Fibroblast of skin of left quadriceps (primary cell): ENCODE measurements at places on chromosomes 2 and 18.

DNA sequence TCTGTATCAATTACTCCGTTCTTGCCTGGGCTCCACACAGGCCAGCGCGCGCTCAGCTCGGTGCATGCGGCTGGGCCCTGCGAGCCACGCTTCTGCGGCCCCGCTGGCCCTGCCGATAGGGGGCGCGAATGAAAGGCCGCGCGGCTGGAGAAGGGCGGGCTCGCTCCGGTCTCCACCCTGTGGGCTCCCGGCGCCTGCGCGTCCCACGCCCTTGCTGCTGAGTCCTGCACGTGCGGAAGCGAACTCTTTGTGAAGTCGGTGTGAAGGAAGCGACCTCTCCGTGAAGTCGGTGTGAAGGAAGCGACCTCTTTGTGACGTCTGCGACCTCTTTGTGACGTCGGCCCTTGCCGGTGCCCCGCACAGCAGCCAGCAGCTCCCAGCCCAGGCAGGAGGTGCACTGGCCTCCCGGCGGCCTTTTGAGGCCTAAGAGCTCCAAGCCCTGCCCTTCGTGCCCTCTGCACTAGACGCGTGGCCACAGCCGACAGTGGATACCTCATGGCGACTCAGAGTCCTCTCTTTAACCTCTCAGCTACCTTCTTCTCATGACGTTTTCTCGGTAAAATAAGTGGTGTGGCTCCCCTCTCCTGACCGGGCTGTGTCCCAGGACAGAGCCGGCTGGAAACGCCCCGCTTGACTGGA is 391.9 kb upstream of the RAB6C start:
- no peak for DNase-seq

- no peak for DNase-seq
These were observed 76.1 kb upstream of the DNMT3A start for GRCh38 chr2:25417715-25418369.

DNA sequence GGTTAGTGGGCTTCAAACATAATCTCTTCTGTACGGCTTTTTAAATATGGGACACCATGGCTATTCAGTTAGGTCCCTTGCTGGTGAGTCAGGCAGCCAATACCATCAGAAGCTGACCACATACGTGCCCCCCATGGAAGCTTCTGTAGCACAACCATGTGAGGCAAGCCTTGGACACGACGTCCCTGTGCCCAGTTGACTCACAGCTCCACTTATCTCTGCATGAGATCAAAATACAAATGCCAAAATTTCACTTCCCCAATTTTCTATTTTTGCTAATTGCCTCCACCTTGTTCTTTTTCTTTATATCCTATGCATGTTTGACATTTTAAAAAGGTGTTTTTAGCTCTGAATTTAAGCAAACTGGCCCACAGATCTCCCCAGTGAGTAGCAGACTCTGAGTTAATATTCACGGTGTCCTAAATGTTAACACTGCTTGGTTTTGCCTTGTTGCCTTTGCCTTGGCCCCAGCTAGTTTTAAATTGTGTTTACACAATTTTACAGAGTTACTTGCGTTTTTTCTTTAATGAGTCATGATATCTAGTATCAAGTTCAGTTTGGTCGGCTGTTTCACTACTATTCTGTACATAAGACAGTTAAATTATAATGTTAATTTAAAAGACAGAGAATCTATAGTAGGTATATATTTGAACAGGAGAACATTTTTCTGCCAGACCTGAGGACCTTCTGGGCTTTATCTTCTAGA is 77.5 kb downstream of the CDCA7 start:
- no peak for DNase-seq

DNA sequence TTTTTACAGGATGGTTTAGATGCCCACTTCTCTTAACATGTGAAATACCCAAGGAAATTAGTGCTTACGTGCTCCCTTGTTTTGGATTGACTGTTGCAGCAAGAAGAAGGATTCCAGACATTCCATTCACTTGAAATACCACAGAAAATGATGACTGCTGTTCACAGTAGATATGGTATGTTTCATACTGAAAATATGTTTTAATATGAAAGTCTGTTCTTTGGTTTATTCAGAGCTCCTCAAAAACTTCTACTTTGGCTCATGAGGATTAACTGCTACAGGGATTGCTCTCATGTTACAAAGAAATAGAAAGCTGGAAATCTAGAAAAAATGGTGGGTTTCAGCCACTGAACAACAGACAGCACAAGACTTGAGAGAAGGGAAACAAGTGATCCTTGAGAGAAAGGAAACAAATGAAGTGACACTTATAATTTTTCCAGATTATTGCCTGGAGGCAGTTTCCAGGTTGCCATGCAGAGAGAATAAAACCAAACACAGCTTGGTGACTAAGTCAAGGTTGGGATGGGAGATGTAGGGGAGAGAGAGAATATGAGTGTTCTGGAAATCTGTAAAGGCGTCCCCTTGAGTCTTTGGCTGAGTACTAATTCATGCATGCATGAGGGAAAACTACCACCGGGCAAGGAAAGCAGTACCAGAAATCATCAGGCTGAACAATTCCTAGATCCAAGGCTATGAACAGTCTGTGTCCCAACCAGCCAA is 348.1 kb downstream of the CLIP4 start:
- DNase-seq: peak; percentile 77

- no peak for DNase-seq
These were observed 167.7 kb upstream of the MYCN start for GRCh38 chr2:15772681-15773080.

DNA sequence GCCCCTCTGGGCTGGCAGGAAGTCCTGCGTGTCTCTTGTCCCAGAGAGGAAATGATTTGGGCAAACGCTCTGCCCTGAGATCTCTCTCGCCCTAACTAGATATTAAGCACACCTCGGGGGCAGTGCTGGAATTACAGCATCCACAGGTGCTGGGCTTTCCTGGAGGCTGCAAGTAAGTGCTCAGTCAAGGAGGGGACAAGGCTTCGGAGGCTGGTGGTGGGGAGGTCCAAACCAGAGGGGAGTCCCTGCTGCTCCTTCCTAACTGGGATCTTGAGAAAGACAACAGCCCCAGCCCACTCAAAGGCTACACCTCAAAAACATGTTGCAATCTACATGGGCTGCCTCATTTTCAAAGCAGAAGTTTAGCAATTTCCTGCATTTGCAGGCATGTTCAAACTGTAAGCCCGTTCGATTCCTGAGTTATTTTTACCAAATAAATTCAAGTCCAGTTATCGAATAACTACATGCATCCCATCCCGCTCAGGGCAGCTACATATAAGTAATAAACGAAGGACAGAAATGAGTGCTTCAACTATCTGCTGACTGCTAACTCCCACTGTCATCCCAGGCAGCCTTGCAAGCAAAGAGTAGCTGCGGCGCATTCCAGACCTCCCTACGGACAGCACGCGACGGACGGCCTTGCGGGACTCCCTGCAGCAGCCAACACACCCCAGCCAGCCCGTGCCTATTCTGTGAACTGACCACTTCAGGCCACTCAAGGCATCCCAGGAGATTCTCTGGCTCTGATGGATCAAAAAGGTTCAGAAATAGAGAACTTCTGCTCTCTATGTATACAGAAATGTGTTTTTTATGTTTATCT is 27.5 kb downstream of the ZNF516 start:
- DNase-seq: no peak
